ENCODE measurements at places on chromosomes 7 and 10.

- H3K4me1 ChIP-seq, result no peaks in the 10 kb centered on the region
- H3K4me3 ChIP-seq, result no peak overlapping the region
- H3K27me3 ChIP-seq, result peaks cover 8% of the 10 kb centered on the region
- no peak for DNase-seq
Measured at GRCh38 chr7:3995187-3995586, 686.9 kb upstream of the FOXK1 start.

DNA sequence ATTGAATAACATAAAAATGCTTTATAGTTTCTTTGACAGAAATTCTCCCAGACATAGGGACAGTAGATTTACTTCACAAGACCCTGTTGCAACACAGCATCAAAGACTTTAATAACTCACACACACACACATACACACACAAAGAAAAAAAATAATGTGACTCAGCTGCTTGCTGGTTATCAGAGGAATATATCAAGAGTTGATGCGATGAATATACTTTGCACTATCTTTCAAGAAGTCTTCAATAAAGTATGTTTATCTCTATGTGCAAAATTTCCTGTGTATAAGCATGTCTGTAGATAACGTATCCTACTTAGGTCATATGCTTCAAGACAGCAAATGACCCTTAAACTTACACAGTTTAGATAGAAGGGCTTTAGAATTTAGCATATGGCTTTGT, 243.1 kb downstream of the ARL4A start:
- H3K27ac ChIP-seq, result no peak overlapping the region
- peaks cover 5% of the 10 kb centered on the region for H3K4me1 ChIP-seq
- no peaks in the 10 kb centered on the region for H3K27me3 ChIP-seq
- no peak overlapping the region for H3K4me3 ChIP-seq
- no peak for DNase-seq
- no peaks in the 10 kb centered on the region for H3K36me3 ChIP-seq

- no peak overlapping the region for H3K4me3 ChIP-seq
- H3K4me1 ChIP-seq, result peaks cover 58% of the 10 kb centered on the region
- H3K27me3 ChIP-seq, result no peaks in the 10 kb centered on the region
- H3K27ac ChIP-seq, result no peak overlapping the region
Measured at GRCh38 chr7:38186593-38187314, 8.7 kb downstream of the STARD3NL start.

DNA sequence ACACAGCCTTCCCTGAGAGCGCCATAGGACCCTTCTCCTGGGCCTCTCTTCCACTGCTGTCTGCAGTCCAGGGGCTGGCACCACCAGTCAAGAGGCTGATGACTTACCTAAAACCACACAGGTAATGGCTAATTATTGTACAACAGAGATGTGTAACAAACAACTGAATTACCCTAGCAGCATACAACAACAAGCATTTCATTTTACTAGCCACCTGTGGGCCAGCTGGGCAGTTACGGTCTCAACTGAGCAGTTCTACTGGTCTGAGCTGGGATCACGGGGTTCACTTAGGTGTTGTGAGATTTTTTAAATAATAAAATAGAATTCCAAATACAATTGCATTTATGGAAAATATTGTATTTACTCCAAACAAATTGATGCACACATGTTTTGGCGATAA, 431.9 kb downstream of the TNS3 start:
- no peaks in the 10 kb centered on the region for H3K36me3 ChIP-seq
- H3K4me3 ChIP-seq, result no peak overlapping the region
- no peak for DNase-seq
- H3K27me3 ChIP-seq, result no peaks in the 10 kb centered on the region
- peaks cover 48% of the 10 kb centered on the region for H3K4me1 ChIP-seq

- DNase-seq, result no peak
- H3K27me3 ChIP-seq, result no peaks in the 10 kb centered on the region
- no peaks in the 10 kb centered on the region for H3K36me3 ChIP-seq
- peaks cover 6% of the 10 kb centered on the region for H3K4me1 ChIP-seq
- H3K27ac ChIP-seq, result no peak overlapping the region
Measured at GRCh38 chr10:57689596-57690297, 577.9 kb downstream of the IPMK start.

- peaks cover 23% of the 10 kb centered on the region for H3K4me1 ChIP-seq
- DNase-seq, result no peak
- H3K36me3 ChIP-seq, result peaks cover 8% of the 10 kb centered on the region
- H3K27ac ChIP-seq, result no peak overlapping the region
- H3K4me3 ChIP-seq, result no peak overlapping the region
Measured at GRCh38 chr7:77687747-77688144, 8.5 kb upstream of the RSBN1L start.

- H3K4me3 ChIP-seq, result no peak overlapping the region
- H3K4me1 ChIP-seq, result peaks cover 3% of the 10 kb centered on the region
- no peaks in the 10 kb centered on the region for H3K36me3 ChIP-seq
- no peak for DNase-seq
Measured at GRCh38 chr10:97796651-97797050, 24.9 kb upstream of the SFRP5 start.

- DNase-seq, result no peak
- H3K27ac ChIP-seq, result no peak overlapping the region
- H3K4me1 ChIP-seq, result peaks cover 3% of the 10 kb centered on the region
- H3K4me3 ChIP-seq, result no peak overlapping the region
- H3K27me3 ChIP-seq, result peaks cover 47% of the 10 kb centered on the region
Measured at GRCh38 chr10:27736396-27736795, 9.2 kb downstream of the MKX start.

All from left ventricle myocardium inferior (tissue), 1 donor.